Activated CD8-positive, alpha-beta memory T cell treated with anti-CD3 and anti-CD28 coated beads for 48 hours (primary cell): ENCODE measurements at places on chromosomes 6 and 20.

DNA sequence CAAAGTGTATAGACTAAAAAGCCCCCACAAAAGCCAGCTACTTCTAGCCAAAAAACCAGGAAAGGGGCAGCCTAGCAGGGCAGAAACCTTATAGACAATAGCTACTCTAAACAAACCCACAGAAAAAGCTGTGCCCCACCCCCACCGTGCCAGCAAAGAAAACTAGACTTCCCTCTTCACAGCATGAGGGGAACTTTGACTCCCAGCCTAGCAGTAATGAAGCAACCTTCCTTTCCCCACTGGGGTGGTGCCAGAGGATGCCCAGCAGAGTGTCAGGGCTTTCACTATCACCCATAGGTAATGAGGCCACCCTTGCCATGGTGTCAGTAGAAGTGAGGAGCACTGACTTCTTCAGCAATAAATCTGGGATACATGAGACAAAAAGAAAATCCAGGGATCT, 99.0 kb upstream of the LGSN start:
- DNase-seq = no peak

DNA sequence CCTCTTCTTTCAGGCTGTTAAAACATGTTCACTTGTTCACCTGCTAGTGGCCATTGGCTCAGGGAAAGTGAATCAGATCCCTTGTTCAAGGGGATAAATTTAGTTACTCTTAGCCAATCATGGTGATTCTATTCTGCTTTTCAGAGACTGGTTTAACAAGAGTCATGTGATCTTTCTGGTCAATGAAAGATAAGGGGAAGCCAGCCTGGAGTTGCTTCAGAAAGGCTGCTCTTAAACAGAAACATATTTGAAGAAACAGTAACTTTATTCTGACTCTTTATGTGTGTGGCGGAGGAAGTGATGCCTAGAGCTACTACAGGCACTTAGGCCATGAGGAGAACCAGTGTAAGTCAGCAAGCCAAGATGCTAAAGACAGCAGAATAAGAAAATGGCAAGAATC, 28.1 kb upstream of the AHI1 start:
- no peak for DNase-seq

- no peak for DNase-seq
Measured at GRCh38 chr20:19926591-19926990, 90.6 kb upstream of the NAA20 start.

- no peak for DNase-seq
Measured at GRCh38 chr20:39897781-39898466, 791.1 kb downstream of the MAFB start.

- DNase-seq = no peak
Measured at GRCh38 chr6:44373051-44373450, 14.5 kb upstream of the CDC5L start.

DNA sequence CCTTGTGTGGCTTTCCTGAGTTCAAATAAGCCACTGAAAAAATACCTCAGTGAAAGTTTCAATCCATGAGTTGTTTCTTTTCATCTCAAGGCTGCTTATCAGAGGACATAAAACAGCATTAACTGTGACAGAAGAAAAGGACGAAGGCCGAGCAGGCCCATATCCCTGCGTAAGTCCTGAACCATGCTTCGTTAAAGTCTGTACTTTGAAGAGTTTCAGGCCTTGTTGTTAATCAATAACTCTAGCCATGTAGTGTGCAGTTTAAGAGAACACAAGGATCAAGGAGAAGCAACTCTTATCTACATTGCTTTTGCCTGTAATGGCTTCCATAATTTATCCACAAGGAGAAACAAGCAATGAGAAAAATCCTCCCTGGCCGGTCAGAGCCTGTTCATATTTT, 165.4 kb downstream of the UST start:
- DNase-seq = no peak

DNA sequence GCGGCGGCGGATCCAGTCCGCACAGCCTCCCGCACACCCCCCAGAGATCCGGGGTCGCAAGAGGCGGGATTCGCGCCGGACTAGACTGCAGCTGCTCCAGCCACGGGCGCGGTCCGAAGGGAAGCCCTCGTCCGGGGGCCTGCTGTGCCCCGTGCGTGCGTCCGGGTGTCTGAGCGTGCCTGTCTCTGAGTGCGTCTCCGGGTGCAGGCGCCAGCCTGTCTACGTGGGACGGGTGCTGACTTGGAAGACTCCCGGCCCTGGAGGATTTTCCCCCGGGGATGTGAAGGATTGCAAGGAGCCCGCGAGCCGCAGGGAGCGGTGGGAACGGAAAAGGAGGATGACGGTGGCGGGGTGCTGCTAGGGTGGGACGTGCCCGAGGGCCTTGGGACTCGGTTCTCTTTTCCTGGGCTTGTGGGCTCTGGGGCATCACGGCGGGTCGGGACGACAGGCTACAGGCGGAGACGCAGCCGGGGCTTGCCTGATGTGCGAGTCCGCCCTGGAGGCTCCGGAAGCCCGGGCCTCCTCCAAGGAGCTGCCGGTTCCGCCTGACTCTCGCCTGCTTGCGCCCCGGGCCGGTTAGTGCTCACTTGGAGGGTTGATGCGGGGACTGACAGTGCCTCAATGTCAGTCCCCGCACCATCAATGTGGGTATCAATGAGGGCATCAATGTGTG, 5.7 kb downstream of the MAFB start:
- DNase-seq = no peak

DNA sequence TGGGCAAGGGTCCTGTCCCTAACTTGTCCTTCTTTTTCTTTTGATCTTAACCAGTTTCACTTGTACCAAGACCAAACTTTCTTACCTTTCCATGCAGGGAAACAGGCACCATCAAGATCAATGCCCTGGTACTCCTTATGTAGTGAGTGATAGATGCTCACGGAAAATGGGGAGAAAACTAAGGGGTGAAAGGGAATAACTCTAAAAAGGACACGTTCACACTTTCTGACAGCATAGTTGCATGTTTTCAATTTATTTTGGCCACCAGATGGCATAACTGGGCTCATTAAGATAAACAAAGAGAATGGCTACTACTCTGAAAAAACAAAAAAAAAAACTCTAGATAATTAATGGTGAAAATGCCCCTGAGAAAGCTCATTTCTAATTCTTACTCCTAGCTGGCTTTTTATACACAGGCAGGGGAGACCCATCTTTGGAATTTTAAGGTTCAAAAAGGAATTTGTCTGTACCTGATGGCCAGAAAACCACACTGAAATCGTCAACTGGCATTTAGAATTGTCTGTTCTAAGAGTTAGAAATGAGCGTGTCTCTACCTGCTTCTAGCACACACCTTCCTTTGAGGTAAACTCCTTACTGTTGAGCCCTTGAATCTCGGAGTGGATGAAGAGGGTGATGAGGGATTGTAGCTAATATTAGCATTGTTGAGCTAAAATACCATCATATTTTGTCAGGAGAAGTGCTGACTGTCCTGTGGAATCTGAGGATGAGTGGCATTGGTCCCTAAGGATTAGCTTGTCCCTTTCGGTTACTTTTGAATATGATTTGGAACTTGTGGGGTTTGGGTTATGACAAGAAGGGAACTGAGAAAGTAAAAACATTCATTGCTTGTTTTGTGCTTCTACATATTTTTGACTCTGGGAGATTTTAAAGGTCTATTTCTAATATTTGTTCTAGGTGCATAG, 62.2 kb upstream of the DDR1 start:
- DNase-seq = no peak

DNA sequence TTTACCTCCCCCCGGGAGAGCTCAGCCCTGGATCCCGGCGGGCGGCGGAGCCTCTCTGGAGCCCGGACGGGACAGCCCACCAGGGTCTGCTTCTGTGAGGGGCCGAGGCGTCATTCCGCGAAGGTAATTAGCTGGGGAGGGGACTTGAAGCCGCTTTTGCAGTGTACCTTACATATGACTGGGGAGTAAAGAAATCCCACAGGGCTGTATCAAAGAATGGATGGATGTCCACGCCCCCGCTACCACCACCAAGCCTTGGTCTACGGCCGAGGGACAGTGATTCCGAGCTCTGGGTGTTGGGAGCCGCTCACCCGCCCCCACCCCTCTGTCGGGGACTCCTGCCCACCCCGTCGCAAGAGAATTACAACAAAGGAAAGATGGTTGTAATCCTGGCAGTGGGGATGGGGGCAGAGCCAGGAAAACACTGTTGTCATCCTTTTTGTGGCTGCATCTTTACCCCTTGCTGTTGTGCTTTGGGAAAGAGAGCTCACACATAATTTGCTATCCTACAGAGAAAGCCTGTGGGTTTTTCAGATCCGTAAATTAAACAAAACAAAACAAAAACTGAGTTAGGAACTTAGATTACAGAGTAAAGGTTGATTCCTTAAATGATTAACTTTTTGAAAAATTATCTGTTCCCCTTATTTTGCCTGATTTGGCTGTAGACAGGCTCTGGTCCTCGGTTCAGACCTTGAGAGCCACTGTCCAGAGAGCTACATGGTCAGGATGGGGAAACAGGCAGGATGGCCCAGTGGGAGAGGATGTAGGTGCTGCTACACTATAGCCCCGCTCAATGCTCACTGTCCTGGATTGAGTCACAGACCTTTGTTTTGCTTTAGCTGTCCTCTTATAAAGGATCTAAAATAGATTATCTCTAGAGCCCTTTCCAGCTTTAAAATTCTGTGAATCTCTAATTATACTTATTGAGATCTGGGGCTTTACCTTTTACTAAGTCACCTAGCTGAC, 997 bp upstream of the FBXO30 start:
- no peak for DNase-seq

DNA sequence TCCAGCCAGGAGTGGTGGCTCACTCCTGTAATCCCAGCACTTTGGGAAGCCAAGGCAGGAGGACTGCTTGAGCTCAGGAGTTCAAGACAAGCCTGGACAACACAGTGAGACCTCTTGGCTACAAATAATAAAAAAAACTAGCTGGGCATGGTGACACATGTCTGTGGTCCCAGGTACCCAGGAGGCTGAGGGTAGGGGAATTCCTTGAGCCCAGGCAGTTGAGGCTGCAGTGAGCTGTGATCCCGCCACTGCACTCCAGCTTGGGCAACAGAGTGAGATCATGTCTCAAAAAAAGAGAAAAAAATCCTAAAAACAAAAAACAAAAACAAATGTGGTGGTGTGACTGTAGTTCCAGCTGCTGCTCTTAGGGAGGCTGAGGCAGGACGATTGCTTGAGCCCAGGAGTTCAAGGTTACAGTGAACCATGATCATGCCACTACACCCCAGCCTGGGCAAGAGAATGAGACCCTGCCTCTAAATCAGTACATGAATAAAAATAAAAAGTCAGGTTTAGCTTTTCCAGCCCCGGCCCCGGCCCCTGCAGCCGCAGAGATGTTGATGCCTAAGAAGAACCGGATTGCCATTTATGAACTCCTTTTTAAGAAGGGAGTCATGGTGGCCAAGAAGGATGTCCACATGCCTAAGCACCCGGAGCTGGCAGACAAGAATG, 13.5 kb upstream of the SNRPC start:
- no peak for DNase-seq

DNA sequence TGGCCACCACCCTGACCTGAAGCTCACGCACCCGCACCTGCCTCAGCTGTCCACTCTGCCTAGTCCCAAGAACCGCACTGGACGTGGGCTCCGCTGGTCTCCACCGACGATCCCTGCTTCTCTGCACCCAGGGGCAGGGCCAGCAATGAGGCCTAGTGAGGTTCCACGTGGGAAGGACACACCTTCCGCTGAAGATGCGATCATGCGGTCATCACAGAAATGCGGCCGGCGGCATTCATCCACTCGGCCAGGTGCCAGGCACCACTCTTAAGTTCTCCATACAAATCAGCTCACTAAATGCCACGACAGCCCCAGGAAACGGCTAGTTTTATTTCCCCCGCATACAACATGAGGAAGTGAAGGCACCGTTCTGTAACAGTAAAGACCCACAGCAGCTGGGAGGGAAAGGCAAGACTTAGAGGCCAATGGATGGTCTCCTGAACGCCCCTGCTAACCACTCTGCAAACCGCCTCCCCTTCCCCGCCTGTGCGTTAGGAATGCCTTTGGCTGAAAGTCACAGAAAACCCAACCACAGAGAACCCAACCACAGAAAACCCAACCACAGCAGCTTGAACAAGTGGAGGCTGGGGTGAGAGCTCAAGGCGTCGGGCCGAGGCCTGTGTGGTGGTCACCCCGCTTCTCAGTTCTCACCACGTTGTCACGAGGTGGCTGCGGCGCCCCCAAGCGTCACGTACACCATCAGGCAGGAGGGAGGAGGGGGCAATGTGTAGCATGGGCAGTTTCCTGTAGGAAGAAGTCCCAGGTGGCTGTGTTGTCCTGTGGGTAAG, 204.4 kb downstream of the TAF4 start:
- DNase-seq = no peak

- no peak for DNase-seq
Measured at GRCh38 chr20:52256454-52256853, 64.9 kb upstream of the ZFP64 start.

- DNase-seq = no peak
Measured at GRCh38 chr6:26541579-26541978, 3.4 kb downstream of the HMGN4 start.

DNA sequence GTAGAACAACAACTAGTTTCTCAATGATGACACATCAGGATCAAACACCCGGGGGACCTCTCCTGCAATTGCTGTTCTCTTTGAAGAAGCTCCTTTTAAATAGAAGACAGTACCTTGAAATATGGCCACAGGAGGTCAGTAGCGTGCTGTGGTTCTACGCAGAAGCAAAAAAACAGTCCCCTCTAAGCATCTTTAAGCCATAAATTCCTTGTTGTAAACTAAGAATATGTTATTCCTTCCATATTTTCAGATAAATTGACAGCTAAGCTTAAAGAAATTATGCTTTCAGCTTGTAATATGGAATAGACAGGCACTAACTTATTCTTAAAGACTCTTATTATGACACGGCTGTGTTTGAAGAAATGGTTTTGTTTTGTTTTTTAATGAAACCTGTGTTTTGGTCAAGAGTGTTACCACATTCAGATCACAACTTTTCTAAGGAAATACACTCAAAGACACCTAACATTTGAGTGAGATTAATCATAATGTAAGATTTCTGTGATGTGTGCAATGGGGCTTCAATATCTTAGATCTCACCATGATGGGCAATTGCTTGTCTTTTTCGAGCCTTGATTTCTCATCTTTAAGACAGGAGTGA, 49.7 kb upstream of the IL20RA start:
- no peak for DNase-seq

DNA sequence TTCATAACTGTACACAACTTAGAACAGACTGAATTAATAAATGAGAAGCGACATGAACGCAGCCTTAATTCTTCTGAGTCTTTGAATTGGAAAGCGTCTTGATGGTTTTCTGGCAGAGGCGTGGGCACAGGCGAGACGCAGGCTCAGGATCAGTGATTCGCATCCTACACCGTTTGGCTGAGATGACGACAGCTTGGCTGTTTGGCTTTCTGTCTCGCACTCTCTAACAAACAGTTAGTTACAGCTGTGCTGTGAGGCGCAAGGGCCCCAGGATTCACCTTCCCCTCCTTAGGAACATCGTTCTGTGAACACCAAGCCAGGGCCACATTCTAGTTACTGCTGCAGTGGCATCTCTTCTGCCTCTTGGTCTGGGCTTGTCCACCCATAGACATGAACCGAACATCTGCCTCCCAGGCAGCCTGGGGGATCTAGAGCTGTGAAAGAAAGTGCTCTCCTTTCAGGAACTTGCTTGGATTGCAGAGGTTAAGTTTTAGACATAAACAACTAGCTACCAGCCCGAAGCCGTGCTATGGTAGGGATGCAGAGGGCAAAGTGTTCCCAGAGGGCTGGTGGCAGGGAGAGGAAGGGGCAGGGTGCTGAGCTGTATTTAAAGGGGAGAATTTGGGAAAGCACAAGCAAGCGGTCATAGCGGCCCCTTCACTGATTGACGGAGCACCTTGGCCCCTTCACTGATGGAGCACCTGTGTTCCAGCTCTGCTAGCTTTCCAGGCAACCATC, 49.6 kb downstream of the TCP11 start:
- DNase-seq = no peak
